SJSA1 (cell line): ENCODE measurements at places on chromosomes 16 and 17.

DNA sequence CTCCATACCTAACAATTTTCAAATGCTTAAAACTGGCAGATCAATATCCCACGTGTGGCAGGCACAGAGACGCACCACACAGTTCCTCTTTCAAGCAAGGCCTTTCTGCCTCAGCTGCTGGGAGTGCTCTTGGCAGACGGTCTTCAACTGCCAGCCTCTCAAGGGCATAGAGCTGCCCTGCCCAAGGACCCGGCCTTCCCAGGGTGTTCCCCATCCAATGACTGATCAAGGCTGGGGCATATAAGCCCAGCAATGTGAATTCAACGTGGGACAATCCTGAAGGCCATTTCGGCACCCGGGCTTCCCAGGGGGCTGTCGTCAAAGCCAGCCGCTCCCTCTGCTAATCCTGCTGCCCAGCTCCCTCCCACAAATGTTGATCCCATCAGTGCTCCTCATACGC lies 107.1 kb downstream of the STX8 start:
- no peak for DNase-seq

- no peak for DNase-seq
These were observed 96.9 kb downstream of the RAB11FIP4 start for GRCh38 chr17:31488264-31488981.

DNA sequence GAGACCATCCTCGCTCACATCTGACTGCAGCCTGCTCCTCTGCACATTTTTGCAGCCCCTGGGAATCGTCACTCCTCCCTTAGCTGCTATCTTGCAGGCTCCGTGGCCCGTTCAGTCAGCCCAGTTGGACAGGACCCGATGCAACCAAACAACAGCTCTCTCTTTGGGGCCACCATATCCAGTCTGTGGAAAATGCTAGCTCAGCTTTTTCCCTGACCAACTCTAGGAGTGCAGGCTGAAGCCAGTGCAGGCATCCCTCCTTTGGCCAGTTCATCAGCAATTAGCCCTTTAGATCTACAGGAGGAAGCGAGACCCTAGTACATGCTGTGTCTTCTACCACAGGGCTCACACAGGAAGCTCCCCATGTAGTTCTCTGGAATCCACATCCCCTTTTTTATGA lies 182.1 kb downstream of the HS3ST3A1 start:
- DNase-seq = no peak

GRCh38 chr17:36665417-36665816 lies 64.0 kb downstream of the MRM1 start:
- no peak for DNase-seq

DNA sequence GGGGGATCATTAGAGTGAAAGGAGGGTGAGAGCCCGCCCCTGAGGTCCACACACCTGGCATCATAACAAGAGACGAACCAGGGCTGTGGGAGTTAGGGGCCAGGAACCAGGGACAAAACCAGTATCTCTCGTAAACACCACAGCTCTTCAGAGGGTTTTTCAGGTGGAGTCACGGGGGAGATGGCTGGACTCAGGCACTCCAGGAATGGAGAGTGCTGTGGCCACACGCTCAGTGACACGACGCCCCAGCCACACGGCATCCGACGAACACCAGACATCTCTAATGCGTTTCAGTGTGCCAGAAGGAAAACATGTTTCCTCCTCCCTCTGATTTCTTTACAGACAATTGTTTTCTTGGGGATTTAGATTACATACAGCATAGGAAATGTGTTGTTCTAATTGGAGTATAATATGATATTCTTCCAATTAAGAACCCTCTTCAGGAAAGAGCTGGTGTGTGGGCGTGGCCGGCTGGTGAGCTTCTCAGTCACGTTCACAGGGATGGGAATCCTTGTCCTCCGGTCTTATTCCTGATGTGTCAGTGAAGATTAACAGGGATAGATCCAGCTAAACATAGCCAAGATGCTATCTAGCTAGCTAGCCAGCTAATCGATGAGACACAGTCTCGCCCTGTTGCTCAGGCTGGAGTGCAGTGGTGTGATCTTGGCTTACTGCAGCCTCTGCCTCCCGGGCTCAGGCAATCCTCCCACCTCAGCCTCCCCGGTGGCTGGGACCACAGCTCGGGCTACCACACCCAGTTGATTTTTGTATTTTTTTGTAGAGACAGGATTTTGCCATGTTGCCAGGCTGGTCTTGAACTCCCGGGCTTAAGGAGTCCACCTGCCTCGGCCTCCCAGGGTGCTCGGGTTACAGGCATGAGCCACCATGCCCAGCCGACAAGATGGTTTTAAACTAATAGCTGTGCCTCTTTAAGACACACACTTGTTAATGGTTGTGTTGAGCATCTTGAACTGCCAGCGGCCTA lies 98.6 kb downstream of the BANP start:
- DNase-seq = no peak

DNA sequence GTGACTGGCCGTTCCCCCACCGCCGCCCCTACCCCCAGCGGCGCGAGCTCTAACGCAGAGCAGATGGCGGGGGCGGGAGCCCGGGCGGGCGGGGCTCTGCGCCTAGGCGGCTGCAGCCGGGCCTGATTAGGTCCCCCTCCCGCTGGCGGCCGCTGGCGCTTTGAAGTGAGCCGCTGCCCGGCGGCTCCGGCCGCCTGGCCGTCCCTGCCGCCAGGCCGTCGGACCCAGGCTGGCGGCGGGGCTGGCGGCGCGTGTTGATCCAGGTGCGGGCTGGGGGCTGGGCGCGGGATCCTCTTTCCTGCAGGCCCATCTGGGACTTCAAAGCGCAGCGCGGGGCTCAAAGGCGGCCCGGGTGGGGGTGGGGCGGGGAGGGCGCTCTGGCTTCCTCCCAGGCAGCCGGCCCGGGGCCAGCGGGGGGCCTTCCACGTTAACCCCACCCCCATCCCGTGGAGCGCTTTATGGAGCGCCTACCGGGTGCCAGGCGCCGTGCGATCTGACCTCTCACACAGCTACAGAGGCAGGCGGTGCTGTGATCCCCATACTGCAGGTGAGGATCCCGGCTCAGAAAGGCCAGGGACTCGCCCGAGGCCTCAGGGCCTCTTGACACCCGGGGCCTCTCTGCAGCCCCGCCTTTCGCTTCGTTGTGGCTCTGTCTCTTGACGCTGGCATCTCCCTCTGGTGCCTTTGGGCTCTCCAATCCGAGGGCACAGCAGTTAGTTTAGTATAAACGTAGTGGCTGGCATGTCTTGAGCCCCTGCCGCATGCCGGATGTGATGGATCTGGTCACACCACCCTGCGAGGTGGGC lies 80.0 kb upstream of the NKD1 start:
- DNase-seq = no peak

- DNase-seq = no peak
These were observed 47.4 kb upstream of the SLC38A10 start for GRCh38 chr17:81342269-81343070.

GRCh38 chr16:29974291-29975133 lies 844 bp downstream of the TAOK2 start:
- DNase-seq = peak; percentile 13
